ENCODE measurements at places on chromosomes 7 and 10. TPM values are rescaled to one million over a fixed set of nuclear protein-coding genes. Genes with fewer than 3 reads are reported as not detected.

DNA sequence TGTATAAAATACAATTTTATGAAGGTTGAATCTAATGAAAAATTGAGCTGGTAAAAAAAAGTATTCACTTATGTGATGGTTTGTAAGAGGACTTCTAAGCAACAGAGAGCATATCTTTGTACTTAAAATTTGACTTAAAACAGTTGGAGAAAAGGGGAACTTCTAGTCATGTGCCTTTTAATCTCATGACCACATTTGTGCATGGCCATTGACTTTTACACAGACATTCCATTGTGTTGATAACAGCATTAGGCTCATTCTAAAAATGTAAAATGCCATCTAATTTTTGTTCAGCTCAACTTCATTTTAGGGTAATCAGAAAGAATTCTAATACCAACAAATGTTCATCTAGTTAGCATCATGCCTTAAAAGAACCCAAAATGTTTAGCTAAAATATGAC lies 119.9 kb downstream of the HPSE2 start:
- no peak for DNase-seq

DNA sequence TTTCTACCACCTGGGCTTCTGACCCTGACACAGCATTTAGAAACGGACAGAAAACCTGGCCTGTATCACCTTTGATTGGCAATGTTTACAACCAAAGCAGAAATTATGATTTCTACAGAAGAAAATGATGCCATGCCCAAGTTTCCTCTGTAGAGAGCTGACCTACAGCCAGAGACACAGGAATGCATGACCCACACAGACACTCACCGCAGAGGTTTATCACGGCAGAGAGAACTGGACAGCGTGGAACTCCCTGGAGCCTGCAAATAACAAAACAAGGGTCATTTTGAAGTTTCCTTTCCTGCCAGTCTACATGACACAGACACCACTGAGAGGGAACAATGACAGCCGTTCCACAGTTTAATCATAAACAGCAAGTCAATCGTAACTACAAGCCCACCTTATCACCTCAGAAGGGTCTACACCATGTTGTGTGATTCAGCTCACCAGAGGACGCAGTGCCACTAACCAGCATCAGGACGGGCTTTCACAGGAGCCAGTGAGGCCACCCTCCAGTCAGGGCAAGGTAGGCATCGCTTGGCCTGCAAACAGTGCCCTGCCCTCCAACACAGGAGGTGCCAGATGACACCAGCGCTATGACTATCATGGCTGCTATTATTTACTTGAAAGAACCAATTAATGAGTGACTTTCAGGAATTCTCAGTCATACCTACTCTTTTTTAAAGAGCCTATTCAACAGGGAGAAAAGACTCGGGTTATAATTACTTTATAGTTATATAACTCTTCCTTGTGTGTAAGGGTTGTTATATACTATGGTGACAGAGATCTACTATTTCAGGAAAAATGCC lies 139.9 kb downstream of the TNS3 start:
- no peak for DNase-seq

GRCh38 chr7:28297801-28298459 lies 114.4 kb upstream of the CREB5 start:
- DNase-seq = no peak

DNA sequence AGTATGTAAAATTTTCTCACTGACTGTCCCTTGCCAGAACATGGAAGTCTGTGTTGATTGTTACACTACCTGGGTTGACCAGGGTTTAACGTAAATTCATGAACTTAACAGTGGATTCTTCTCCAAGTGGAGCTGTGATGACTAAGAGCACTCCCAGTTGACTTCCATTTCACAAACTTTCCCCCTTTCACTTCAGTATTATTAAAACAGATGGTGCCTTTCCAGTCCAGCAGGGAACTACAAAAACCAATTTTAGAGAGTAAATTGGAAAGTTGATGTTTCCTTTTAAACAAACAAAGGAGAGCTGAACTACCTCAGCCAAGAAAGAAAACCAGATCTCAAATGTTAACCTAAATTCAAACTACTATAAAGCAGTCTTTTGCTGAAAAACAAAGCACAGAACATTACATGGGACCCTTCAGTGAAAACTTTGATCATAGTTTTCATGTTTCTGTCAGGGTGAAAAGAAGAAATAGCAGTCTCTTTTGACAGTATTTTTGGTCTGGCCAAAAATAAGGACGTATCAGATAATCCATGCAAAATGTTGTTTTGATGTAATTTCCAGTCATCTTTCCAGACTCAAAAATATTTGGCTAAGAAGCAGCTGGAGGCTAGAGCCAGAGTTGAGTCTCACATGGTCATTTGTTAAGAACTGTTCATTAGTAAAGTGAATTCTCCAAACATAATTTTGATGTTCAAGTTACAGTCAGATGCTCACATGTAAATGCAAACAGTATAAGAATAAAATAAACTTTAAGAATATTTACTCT lies 479.9 kb upstream of the AKR1E2 start:
- DNase-seq = no peak

GRCh38 chr10:14385596-14386593 lies 55.2 kb upstream of the FRMD4A start:
- no peak for DNase-seq

DNA sequence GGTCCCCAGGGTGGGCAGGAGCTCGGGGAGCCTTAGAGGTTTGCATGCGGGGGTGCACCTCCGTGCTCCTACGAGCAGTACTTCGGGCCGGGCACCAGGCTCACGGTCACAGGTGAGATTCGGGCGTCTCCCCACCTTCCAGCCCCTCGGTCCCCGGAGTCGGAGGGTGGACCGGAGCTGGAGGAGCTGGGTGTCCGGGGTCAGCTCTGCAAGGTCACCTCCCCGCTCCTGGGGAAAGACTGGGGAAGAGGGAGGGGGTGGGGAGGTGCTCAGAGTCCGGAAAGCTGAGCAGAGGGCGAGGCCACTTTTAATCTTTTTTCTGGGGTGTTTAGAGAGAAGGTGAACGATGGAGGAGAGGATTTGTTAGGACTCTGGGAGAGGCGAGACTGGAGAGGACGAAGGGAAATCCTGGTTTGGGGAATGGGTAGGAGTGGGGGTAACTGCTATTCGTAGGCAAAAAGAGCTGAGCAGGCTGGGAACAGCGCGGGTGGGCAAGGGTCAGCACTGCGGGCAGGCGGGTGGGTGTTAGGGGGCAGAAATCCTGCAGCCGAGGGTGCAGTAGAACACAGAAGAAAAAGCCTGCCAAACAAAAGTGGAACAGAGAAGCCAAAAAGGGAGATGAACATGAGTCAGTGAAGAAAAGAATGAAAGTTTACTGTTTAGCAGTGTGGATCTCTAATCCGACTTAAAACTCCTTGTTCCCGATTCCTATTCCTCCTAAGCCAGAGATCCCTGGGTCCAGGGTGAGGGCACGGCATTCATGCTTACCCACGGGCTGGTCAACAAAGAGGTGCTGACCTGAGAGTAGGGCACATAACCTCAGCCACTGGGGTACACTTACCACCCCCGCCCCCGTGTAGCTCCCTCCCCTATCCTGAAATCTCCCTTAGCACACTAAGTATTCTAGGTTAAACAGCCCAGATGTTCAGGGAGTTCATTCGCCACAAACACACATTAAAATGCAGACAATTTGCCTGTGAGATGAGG lies 26.9 kb downstream of the PRSS2 start:
- DNase-seq = no peak

DNA sequence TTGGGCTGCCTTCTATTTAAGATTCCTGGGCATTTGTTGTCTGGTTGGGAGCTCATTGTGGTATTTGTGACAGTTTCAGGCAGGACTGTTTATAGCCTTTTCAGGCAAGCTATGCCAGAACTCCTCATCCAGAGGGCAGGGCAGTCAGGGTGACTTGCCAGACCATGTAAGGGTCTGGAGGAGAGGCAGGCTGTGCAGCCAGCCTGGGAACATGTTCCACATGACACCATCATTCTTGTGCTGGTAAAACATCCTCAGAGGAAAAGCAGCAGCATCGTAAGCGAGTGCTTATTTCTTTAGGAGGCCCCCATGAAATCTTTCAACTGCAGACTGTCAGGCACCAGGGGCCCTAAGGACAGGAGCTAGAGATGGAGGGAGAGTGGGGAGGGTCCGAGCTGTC lies 44.0 kb upstream of the SORBS1 start:
- DNase-seq = peak; percentile 10

GRCh38 chr7:68998136-68998535 lies 600.1 kb upstream of the AUTS2 start:
- no peak for DNase-seq

DNA sequence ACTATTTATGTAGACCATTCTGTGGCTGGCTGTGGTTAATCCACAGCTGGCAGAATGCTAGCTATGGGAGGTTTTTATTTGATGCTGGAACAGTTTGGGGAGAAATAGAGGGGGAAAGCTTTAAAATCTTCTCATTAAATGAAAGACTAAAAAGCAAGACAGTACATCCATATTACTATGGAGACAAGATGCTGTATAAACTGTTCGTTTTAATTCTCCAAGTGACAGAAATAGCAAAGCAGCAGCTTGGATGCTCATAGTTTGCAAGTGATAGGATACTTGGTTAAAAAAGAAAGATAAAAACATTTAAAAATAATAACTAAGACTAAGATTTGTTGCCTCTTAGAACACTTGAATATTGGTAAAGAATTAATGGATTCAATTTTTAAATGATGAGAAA lies 304.9 kb upstream of the KAT6B start:
- no peak for DNase-seq

GRCh38 chr10:31143331-31143935 lies 111.8 kb upstream of the ZNF438 start:
- no peak for DNase-seq

DNA sequence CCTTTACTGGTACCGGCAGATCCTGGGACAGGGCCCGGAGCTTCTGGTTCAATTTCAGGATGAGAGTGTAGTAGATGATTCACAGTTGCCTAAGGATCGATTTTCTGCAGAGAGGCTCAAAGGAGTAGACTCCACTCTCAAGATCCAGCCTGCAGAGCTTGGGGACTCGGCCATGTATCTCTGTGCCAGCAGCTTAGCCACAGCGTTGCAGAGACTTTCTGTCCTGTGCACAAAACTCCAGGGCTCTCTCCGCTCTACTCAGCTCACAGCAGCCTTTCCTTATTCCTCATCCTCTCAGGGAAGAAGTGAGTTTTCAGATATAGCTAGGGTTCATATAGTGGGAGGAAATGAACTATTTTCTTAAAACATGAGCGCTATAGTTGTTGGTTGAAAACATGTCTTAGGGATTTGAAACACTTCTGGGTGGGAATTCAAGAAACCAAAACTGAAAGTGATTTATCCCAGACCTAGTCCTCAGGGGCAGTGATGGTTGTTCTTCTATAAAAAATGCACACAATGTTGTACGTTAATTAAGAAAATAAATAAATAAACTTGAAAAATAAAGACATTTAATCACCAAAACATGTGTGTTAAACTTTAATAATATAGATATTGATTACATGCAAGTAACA lies 150.2 kb upstream of the PRSS58 start:
- no peak for DNase-seq

GRCh38 chr7:35558841-35559240 lies 136.1 kb downstream of the HERPUD2 start:
- DNase-seq = no peak

DNA sequence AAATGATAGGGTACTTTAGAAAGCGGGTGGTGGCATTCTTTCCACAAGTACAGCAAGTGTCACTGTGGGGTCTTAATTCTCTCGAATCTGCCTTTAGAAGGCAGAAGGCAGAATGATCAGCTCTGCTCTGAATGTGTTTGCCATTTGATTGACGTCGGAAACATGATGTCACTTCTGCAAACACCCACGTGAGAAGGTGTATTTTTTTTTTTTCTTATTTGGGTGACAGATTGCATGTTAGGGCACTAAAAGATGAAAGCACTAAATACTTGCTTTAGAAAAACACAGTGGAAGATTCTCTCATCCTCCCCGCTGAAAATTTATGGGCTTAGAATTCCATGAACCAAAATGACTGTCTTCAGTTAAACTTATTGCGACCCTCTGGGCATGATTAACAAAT lies 150.2 kb downstream of the TCF7L2 start:
- no peak for DNase-seq

INA gene
- total RNA-seq = 0.16 TPM

WEE2 gene
- total RNA-seq = 0.06 TPM

FXYD4 gene
- total RNA-seq = 109 TPM

NKX6-2 gene
- 2.5 TPM for total RNA-seq

VWDE gene
- 1.5 TPM for total RNA-seq

OR13A1 gene
- total RNA-seq = not detected

TFR2 gene
- total RNA-seq = 0.79 TPM

C7orf33 gene
- not detected for total RNA-seq

Data from kidney (tissue), 22 donors.